ENCODE measurements at places on chromosomes 1 and 21. TPM values are rescaled to one million over a fixed set of nuclear protein-coding genes. Genes with fewer than 3 reads are reported as not detected.

GRCh38 chr1:175314300-175314699, 121.7 kb upstream of the KIAA0040 start:
- DNase-seq, result no peak

GRCh38 chr1:221408117-221408803, 333.6 kb downstream of the DUSP10 start:
- no peak for DNase-seq

DNA sequence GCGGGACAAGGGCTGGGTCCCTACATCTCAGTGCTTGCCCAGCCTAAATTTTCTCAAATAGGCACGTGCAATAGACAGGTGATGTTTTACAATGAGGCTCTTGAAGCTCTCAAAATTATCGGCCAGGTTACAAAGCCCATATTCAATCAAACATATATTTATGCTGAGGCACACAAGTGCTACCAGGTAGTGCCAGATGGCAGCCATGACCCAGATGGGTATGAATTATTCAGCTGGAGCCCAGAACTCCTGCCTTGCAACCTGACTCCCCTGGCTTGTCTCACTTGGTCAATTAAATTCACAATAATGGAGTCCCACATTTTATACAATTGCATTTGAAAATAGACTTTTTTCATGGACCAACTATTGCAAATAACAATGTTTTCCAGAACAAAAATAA, 12.3 kb upstream of the ADAM30 start:
- DNase-seq, result no peak

DNA sequence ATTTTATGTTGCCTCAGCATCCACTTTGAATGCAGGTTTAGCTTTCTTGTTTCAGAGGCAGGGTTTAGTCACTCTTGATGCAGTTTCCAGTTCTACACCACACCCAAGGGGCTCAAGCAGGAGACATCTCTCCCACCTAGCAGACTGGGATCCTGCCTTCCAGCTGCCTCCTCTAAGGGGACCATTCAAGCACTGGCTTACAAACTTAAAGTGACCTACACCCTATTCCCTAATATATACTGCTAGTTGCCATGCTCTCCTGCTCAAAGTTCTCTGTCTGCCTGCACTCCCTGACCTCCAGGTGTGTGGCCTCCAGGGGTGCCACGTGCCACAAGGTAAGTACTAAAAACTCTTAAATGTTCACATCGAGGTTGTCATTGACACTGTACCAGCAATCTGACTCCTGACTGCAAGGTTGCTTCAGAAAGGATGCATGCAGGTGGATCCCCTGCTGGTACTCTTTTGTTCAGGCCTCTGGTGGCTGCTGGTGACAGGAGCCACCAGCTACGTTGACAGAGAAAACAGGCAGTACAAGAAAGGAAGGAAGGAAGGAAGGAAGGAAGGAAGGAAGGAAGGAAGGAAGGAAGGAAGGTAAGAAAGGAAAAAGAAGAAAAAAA, 185.9 kb downstream of the COQ8A start:
- DNase-seq, result no peak

TRAF3IP3 gene
- total RNA-seq, result not detected

TEDDM1 gene
- total RNA-seq, result not detected

Data from Calu3 (cell line).